ENCODE measurements at places on chromosomes 5 and 9. TPM values are rescaled to one million over a fixed set of nuclear protein-coding genes. Genes with fewer than 3 reads are reported as not detected.

DNA sequence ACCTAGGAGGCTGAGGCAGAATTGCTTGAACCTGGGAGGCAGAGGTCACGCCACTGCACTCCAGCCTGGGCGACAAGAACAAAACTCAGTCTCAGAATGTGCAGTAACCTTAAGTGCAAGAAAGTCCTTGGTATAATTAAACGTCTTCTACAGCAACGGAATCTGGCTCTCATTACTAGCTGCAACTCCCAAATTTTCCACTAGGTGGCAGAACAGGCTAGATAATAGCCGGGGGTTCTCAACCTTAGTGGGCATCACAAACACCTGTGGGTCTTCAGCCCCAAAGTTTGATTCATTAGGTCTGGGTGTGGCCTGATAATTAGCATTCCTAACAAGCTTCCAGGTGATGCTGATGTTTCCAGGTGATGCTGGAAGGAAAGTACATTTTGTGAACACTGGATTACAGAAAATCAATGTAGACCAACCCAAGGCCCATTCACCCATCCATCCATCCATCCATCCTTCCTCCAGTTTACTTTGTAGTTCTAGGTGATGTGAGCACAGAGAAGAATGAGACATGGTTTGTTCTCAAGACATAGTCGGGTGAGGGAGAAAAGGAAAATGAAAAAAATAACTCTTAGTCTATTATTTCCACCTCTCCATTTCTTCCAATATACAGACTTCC, 37.3 kb downstream of the FBXW2 start:
- DNase-seq = peak; percentile 74

GRCh38 chr5:9057406-9058000, 488.4 kb downstream of the SEMA5A start:
- DNase-seq = peak; percentile 93

DNA sequence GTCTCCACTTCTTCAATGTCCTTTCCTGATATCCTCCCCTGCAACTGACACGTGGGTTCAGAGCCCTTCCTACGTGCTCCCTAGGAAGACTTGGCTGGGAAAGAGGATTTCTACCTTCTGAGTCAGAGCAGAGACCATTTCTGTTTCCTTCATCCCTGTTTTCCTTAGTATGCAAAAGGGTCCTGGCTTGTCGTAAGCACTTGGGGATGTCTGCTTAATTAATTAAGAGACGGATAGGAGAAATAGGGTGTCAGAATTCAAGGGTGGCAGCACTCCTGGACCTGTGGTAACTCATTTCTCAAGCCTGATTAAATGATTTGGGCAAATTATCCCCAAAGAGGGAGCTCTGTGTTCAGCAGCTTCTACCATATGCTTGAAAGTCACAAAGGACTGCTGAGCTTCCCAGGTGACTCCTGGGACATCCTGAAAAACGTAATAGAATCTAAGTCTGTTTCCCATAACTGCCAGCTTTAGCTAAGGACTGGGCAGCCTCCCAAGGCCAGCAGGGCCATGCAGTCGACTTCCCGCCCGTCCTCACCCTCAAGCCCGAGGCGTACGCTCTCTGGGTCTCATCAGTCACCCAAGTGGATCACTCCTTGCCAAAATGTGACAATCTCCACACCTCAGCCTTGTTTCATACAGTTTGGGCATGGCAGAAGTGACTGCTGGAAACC, 20.5 kb downstream of the ABCA1 start:
- no peak for DNase-seq

- no peak for DNase-seq
Observed at GRCh38 chr9:95974389-95974788, 98.9 kb downstream of the ERCC6L2 start.

- DNase-seq = no peak
Observed at GRCh38 chr5:168765551-168766425, 186.6 kb upstream of the PANK3 start.

DNA sequence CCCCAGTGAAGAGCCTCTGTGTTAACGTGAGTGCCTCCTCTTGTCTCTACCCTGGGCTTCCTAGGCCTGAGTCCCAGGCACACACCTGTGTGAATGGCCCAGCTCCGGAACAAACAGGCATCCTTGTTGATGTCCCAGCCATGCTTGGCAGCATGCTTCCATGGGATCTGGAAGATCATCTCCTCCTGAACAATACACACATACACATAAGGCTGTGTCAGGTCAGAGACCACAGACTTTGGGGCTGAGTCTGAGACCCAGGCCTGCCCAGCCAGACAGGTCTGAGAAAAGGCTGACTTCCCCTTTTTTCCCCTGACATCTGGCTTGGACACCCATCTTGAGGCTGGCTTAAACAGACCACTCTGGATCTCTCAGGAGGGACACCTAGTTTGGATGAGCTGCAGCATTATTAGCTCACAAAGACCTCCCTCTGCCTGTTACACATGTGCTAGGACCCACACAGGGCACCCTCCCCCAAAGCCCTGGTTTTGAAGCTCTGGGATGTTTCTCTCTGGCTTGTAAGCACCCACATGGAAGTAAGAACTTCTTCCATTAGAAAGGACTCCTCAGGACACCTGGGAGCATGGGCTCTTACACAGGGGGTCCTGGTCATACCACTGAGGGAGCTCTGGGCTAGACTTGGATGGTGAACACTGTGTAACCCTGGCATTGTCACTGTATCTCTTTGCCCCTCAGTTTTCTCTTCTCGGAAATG, 2.6 kb downstream of the IRF1 start:
- no peak for DNase-seq

- DNase-seq = no peak
Observed at GRCh38 chr9:35792024-35792813, 828 bp downstream of the NPR2 start.

- no peak for DNase-seq
Observed at GRCh38 chr5:138944527-138945322, 69.6 kb upstream of the LRRTM2 start.

- DNase-seq = no peak
Observed at GRCh38 chr9:110753731-110754231, 85.2 kb downstream of the MUSK start.

DNA sequence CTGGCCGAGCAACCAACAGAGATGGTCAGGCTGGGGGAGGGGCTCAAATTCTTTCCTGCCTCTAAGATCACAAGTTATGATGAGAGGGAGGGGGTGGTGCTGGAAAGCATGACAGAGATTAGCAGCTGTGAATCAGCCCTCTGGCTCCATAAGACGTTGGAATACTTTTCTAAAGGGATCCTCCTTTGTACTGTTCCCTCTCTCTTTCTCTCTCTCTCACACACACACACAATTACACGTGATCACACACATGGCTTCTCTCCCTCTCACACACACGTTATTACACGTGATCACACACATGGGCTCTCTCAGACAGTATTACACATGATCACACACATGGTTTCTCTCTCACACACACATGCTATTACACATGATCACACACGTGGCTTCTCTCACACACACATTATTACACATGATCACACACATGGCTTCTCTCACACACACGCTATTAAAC, at the start of gene SLC45A2:
TSS of gene SLC45A2 (minus strand) at position 23 of the 454 bp plus-strand sequence. CDS start 110 bp downstream, outside the sequence.
- peak; percentile 97 for DNase-seq

DNA sequence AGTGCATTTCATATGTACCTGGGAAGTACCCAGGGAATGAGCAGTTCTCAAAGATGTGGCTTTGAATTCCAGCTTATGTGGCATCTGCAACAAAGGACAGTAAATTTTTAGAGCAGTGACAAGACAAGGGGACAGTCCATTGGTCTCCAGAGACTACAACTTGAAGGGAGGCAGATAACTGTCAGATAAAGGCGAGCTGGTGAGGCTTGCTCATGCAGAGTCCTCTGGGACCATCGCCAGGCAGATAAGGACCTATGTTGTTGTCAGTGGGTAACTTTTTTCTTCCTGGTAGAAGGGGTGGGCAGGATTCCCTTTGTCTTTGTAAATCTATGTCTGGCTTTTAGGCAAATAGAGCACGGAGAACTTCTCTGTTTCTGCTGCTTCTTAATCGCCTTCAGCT, 120.2 kb downstream of the ICE1 start:
- no peak for DNase-seq

DNA sequence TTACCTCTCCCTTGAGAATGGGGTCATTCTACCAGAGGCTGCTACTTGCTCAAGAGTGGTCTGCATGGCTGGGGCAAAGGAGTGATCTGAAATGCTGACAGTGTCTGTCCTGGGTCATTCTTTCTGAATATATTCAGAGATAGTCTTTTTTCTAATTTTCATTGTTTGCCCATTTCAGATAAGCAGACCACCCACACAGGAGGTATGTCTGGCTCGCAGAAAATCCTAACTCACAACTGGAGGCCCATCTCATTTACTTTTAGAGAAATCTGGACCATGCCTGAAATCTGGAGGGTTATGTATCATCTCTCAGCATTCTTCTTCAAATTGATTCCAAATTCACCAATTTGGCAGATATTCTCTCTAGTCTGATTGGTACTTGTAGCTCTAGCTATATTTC, 227.6 kb downstream of the SEC61B start:
- no peak for DNase-seq

- DNase-seq = no peak
Observed at GRCh38 chr9:97276310-97276852, 31.1 kb upstream of the CCDC180 start.

GRCh38 chr9:17509701-17510100, 69.2 kb upstream of the SH3GL2 start:
- no peak for DNase-seq

DNA sequence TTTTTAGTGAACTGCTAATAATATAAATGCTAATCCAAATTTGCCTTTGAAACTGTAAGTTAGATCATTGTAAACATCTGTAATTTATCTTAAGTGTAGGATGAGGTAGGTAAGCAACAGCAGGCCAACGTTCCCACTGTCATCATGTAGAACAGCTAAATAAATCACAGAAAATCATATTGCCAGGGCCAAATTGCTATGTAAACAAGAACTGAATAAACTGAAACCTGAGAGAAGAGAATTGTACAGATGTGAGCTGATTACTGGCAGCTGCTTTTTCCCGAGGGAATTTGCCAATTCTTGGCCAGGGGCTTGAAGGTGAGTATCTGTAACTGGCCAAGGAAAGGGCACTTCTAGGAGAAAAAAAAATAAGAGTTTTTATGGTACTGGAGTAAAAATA, 97.6 kb downstream of the CDH10 start:
- no peak for DNase-seq

GRCh38 chr5:1987471-1987870, 104.7 kb upstream of the IRX4 start:
- no peak for DNase-seq

DNA sequence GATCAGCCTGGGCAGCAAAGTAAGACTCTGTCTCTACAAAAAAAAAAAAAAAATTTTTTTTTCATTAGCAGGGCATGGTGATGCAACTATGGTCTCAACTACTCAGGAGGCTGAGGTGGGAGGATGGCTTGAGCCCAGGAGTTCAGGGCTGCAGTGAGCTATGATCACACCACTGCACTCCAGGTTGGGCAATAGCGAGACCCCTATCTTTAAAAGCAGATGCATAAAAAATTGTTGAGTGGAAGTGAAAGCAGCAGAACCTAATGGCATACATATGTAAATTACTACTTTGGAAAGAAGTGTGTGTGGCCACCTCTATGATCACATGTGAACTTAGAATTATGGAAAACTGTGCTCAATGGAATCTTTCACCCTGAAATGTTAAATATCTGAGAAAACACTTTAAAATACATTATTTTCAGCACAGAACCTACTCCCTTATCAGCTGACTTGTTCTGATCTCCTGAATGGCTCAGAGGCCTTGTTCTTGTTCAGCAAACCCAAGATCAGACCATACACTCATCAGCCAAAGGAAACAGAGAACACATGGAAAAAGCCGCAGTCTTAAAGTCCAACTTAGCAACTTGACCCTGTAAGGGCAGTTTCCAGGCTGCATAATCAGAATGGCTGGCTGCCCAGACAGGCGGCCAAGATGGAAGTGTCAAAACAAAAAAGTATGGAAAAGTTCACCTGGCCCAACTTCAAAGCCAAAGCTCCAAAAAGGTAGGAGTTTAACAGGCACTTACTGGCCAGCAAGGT, 56.5 kb downstream of the SIL1 start:
- no peak for DNase-seq

DNA sequence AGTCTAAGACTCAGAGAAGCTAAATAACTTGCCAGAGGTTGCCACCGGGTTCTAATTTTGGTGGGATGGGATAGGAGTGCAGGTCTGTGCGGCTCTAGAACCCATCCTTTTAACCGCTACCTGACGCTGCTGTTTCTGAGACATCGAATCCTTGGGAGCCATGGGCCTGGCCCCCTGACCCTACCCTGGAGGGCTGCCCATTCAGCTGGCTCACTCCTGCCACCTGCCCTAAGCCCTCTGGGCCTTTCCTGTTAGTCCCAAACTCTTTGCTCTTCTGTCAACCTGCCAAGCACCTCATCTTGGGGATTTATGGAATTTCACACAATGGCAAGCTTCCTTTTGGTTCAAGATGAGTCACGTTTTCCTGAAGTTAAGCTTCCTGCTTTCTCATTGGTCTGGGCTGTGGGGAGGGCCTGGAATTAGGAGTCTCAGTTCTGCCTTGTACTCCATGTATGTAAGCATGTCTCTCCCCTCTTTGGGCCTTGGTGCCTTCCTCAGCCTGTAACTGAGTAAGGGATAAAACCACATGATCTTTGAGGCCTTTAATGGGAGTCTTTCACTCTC, 26.6 kb downstream of the ENHO start:
- no peak for DNase-seq

The GMCL2 gene
- total RNA-seq = not detected

The PRXL2C gene
- 22.1 TPM for total RNA-seq

The KCNV2 gene
- not detected for total RNA-seq

The CFAP157 gene
- 0.11 TPM for total RNA-seq

The ATOSB gene
- 22.1 TPM for total RNA-seq

The C5orf58 gene
- not detected for total RNA-seq

The CACNA1B gene
- total RNA-seq = 0.11 TPM

The GGTA1 gene
- total RNA-seq = not detected

The GDA gene
- not detected for total RNA-seq

The FOXI1 gene
- not detected for total RNA-seq

The C9orf153 gene
- total RNA-seq = 0.98 TPM

The PCDHA3 gene
- 0.27 TPM for total RNA-seq

The TIFAB gene
- not detected for total RNA-seq

The TMEFF1 gene
- 4.3 TPM for total RNA-seq

The CATSPER3 gene
- total RNA-seq = not detected

The F12 gene
- 6.0 TPM for total RNA-seq

The FGF10 gene
- not detected for total RNA-seq

All from SK-MEL-5 (cell line).